ENCODE measurements at places on chromosomes 1 and 21.

DNA sequence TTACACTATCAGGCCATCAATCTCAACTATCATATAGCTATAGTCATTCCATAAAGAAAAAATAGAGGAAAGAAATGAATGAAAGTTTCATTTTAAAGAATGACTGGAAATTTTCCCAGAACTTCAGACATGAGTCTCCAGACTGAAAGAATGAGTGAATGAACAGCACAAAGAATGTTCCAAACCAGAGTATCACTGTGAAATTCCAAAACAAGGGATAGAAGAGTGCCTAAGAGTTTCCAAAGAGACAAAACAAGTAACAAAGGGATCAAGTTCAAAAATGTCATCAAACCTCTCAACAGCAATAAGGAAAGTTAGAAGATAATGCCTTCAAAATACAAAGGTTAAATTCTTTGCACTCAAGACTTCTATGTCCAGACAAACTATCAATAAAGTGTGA is 114.9 kb downstream of the DENND1B start:
- DNase-seq = no peak

GRCh38 chr1:183758913-183759312 is 46.0 kb upstream of the RGL1 start:
- DNase-seq = no peak

- DNase-seq = no peak
These were observed 24.7 kb downstream of the SCCPDH start for GRCh38 chr1:246748867-246749266.

GRCh38 chr1:188065917-188066316 is 1237.2 kb downstream of the PLA2G4A start:
- no peak for DNase-seq

DNA sequence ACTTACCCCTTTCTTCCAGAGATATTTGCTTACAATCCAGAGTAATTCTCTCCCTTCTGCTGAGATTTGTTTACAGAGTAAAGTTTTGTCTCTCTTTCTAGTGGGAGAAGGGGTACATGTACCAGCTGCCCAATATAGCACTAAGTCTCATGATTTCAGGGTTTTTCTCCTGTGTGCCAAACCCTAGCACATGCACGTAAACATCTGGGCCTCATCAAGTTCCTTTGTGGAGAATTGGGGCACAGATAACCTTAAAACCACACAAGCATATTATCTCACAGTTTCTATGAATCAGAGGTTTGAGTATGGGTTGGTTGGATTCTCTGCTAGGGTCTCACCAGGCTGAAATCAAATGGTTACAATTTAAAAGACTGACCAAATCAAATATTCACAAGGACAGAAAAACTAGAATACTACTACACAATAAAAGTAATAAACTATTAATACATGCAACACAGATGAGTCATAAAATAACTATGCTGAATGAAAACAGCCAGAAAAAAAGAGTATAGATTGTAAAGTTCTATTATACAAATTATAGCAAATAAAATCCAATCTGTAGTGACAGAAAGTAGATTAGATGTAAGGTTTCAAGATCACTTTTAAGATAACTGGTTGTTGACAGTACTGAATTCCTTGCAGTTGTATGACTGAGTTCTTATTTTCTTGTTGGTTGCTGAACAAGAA is 347.4 kb upstream of the PTBP2 start:
- no peak for DNase-seq

GRCh38 chr1:157325220-157325619 is 187.0 kb upstream of the ETV3 start:
- no peak for DNase-seq

DNA sequence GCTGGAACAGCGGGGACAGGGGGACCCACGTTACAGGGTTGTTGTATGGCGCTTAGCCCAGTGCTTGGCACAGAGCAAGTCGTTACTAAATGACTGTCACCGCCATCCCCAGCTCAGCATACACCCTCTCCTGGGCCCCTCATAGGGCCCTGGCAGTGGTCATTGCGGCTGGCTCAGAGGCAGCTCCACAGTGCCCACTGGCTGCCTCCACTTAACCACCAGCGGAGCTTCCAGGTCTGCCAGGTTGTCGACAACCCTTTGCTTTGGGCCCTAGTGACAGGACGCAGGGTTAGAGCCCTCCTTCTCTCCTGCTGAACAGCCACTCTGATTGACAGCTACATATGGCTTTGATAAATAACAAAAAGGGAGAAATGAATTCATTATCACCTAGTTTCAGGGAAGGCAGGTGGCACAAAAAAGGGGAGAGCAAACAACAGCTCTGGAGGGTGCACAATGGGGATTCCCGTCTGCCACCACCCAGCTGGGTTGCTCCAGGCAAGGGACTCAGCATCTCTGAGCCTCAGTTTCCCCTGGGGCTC is 4.8 kb downstream of the EFHD2 start:
- no peak for DNase-seq

DNA sequence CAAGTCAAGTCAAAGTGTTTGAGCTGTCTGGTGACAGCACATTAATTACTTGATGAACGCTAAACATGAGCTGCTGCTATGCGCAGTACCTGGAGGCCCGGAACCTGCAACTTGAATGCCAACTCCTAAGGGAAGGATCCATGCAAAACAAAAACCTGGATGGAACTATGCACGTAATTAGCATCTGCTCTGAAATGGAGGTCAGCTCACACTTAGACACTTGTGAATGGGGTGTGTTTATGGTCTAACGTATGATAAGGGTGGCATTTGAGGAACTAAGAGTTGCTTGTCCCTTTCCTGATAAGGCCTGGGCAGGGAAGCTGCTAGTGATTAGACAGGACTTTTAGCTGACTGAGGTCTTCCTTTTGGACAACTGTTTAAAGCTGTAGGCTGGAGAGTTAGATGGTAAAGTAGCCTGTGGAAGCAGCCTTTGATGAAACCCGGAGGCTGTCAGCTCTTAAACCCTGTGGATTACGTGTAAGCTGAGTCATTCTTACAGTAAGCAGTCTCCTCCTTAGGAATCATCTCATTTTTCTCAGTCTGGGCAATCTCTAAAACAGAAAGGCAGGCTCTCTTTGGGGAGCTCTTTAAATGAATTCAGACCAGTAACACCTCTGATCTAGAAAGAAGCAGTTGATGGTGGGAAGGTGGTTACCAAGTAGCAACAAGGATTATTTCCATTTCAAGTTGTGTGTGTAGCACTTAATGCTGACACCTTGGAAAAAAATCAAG is 6.8 kb downstream of the TENT5C start:
- DNase-seq = no peak

DNA sequence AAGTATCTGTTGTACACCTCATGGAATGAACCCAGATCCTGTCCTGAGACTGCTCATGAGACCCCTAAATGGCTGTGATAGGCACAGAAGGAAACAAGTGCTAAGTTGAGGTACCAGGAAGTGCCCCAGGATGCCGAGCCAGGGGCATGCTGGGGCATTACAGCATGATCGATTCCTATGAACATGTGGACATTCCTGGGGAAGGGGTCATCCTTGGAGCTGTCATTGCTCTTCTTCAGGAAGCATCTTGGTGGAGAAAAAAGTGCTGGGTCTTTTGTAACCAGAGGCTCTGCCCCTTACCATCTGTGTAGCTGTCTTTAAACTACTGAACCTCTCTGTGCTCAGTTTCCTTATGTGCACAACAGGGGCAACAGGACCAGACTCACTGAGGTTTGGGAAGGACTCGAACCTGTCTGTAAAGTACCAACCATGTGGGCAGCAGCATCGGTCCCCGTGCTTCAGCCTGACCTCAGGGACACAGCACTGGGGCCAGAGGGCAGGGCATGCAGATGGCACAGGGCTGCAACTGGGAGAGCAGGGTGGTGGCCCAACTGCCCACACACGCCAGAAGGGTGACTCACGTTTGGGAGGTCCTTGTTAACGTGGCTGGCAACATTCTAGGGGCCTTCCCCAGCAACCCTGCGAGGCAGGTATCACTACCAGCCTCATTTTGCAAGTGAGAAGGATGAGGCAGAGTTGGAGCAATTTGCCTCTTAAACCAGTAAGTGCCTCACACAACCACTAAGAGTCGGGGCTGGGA is 142.3 kb upstream of the EDN2 start:
- DNase-seq = no peak

- DNase-seq = no peak
These were observed 115.3 kb downstream of the COLGALT2 start for GRCh38 chr1:183922197-183922596.

GRCh38 chr1:44303532-44303931 is 51.5 kb downstream of the ERI3 start:
- DNase-seq = no peak

- DNase-seq = no peak
These were observed 64.2 kb upstream of the LYPLAL1 start for GRCh38 chr1:219109424-219110018.

- no peak for DNase-seq
These were observed 53.4 kb upstream of the ATP5PO start for GRCh38 chr21:33968995-33969348.

- DNase-seq = no peak
These were observed 58.0 kb downstream of the LEPR start for GRCh38 chr1:65478379-65479026.

DNA sequence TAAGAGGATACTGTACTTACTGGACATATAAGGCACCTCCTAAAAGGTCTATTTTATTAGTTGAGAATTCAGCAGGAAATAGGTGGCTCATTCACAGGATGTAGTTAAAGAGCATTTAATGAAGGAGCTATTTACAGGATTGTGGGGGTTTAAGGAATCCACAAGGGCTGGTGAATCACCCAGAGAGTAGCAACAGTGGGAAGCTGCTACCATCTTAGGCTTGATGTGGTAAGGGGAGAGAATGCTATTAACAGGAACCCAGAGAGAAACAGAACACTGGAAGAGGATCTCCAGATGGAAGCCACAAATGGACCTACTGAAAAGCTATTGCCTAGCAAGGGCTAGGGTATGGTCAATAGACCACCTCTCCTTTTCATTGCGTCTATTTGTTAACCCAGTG is 52.0 kb upstream of the COL11A1 start:
- DNase-seq = no peak

GRCh38 chr21:35854281-35854680 is 206.0 kb downstream of the SETD4 start:
- no peak for DNase-seq

DNA sequence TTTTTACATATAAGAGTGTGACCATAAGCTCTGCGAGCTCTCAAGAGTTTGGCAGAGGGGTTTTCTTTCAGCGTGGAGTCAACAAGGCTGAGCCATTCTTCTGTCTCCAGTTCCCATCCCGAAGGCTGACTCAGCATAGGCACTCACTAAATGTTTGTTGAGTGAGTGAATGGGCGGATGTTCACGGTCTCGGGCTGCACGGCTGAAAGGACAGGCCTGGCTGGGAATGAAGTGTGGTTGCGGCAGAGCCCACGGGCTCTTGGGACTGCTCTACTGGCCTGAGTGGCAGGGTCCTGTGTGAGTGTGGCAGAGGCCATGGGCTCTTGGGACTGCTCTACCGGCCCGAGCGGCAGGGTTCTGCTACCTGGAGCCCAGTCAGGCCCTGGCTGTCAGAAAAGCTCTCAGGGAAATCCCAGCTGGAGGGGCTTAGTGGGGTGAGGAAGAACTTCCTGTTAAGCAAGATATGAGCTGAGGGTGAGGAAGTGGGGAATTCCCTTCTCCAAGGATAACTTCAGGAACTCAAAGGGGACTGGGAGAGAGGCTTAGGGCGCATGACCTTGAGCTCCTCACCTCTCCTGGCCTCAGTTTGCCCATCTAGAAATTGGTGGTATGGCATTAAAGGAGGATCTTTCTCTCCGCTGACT is 56.6 kb upstream of the C1orf174 start:
- no peak for DNase-seq

DNA sequence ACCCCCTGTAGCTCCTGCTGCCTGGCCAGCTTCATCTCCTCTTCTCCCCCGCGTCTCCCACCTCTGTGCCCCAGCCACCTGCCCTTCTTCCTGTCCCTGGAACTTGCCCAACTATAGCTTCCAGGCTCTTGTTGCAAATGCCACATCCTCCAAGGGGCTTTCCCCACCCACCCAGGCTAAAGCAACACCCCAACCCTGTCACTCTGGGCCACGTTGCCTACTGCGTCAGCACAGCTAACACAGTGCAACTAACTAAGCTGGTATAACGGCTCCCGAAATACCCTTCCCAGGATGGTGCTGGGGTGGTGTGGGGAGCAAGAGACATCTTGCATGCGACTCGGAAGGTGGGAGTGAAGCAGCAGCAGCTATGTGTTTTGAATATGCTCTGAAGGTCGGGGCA is 19.7 kb downstream of the CAMK2N1 start:
- DNase-seq = no peak

DNA sequence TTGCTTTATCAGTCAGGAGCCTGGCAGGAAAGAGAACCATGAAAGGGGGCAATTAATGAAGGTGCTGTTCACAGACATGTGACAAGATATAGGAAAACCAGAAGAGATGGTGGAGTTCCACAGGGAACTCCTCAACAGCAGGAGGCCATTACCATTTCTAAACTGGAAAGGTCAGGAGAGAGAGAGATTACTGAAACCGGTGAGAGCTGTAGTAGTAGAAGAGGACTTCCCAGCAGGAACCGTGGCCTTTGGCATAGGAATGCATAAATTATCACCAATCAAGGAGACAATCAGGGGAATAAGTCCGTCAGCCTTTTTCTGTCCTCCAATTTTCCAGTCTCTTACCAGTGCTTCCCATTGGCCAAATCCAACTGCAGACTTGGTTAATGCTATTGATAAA is 23.0 kb upstream of the ABCD3 start:
- DNase-seq = no peak

DNA sequence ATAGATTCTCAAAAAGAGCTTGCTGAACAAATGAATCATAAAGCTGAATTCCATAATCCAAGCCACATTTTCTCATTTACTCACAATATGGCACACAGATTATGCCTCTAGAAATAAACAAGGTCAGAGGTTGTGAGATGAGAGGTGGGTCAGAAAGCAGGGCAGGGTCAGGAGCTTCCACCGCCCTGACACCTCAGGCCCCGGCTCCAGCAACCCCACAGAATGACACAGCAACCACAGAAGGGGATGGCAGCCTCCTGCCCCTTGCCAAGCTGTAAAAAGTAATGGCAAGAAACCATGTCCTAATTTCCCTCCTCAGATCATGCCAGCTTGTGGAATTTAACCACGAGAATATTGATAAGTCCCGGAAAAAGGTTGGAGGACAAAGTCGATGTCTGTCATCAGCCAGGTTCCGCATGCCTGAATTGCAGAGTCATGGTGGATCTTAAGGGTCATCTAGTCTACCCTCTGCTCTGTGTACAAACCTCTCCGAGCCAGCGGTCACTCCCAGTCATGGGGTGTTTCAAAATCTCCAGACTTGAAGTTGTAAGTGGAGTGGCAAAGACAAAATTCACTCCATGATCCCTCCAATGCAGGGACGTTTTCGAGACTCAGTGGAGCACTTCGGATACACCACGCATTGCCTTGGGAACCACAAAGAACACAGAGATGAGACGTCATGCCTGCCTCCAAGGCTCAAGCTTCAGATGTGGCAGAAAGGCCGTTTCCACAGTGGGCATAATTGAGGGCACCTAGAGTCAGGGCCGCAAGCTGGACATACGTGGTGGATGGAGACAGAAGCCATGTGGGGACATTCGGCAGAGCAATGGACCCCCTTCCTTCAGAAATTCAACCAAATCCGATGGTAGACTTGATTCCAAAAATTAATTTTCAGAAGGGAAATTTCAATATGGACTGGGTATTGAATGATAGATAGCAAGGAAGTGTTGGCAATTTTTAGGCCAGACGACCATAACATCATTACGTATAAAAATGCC is 254.0 kb downstream of the TOMM20 start:
- DNase-seq = no peak
